ENCODE measurements at places on chromosomes 11 and 22. TPM values are rescaled to one million over a fixed set of nuclear protein-coding genes. Genes with fewer than 3 reads are reported as not detected.

PLAAT5 gene
- total RNA-seq: 1.8 TPM

DNA sequence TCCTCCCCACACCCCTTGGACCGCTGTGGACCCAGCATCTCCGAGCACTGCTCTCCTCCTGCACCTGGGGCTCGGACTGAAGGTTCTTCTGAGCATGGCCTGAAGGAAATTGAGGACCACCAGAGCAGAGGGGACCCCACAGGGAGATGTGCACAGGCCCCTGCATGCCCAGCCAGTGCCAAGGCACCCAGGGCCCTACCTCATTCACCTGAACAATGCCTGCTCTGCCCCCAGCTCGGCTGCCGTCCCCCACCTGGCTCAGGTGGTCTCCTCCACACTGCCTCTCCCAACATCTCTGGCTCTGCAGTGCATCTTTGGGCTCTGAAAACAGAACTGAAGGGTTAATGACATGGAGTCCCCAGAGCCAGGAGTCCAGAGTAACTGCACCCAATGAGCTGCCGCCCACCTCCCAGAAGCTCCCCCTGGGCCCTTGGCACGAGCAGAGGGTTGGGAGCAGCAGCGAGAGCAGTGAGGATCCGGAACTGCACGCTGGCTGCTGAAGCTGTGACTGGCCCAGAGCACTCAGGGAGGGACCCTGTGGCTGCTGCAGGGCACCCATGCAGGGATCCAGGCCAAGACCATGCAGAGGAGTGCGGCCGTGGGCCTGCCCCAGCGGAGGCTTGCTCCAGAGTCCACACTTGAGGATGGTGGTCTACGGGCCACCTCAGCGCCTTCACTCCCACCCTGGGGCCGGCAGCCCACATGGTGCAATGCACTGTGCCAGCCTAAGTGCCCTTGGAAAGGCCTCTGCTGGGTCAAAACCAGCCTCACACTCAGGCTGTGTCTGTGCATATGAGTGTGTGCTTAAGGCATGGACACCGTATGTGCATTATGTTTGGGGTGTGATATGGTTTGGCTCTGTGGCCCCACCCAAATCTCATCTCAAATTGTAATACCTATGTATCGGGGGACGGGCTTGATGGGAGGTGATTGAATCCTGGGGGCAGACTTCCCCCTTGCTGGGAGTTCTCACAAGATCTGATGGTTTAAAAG, 686.1 kb downstream of the TBC1D22A start:
- no peak for DNase-seq

GRCh38 chr11:70536051-70536877, 137.9 kb downstream of the CTTN start:
- no peak for DNase-seq

DNA sequence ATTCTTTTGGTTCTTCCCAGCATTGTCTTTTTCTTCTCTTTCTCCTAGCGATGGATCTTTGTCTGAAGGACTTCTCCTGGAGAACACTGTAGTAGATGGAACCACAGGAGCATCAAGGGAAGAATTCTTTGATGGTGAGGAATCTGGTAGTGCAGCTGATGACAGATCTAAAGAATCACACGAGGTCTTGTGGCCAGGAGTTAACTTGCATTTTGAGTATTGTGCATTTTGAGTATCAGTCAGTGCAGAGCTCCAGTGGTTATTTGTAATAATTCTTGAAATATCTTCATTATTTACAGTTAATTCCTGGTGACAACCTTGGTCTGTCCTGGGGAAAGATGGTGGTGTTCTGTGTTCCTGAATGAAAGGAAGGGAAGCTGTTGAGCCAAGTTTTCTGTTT, 14.5 kb upstream of the POGLUT3 start:
- DNase-seq: no peak

- DNase-seq: no peak
Measured at GRCh38 chr11:32279672-32280071, 155.7 kb downstream of the WT1 start.

OR8A1 gene
- total RNA-seq: not detected

VWCE gene
- total RNA-seq: 0.94 TPM

LRRN4CL gene
- total RNA-seq: not detected

DNA sequence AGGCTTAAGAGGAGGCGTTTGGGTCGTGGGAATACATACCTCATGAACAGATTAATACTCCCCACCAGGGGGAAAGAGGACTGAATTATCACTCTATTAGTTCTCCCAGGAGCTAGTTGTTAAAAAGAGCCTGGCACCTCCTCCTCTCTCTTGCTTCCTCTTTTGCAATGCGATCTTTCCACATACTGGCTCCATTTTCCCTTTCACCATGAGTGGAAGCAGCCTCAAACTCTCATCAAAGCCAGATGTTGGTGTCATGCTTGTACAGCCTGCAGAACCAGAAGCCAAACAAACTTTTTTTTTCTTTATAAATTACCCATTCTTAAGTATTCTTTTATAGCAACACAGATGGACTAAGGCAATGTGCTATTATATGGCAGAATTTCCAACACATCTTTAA, 258.5 kb downstream of the FAM76B start:
- DNase-seq: no peak

SYT12 gene
- not detected for total RNA-seq

MS4A6A gene
- total RNA-seq: 1.3 TPM

PHOX2A gene
- total RNA-seq: not detected

OVOL1 gene
- not detected for total RNA-seq

DNA sequence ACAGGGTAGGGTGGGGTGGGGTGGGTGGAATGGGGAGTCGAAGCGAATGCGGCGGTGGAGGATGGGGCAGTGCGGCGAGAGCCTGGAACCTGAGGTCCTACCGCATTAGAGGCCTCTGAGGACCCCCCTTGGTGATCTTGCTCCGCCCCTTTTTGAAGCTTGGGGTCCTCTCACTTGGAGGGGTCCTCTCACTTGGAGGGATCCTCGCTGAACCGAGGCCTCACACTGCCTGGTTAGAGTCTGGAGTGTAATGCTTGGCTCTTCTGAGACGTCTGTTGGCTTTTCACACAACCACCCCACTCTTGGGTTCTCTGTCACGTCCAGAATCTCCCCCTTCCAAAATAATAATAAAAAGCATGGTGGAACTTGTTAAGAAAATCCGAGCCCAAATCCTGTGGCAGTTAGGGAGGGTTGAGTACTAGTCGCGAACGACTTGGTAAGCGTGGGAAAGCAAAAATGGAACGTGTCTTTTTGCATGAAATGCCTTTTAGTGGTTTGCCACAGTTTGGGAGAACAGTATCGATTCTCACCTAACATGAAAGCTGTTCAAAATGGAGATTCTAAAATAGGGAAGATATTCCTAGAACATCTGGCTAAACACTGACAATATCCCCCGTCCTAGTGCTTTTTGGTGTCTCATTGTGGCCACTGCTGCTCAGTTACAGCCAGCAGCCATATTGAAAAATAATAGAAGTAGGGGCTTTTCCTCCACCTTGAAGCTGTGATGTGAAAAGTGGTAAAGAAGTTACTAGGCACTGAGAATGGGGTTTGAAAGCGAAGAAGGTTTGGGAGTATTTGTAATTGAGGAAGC, 822 bp downstream of the RBX1 start:
- DNase-seq: peak; percentile 36

KCNJ5 gene
- not detected for total RNA-seq

CHST1 gene
- total RNA-seq: 0.47 TPM

DNA sequence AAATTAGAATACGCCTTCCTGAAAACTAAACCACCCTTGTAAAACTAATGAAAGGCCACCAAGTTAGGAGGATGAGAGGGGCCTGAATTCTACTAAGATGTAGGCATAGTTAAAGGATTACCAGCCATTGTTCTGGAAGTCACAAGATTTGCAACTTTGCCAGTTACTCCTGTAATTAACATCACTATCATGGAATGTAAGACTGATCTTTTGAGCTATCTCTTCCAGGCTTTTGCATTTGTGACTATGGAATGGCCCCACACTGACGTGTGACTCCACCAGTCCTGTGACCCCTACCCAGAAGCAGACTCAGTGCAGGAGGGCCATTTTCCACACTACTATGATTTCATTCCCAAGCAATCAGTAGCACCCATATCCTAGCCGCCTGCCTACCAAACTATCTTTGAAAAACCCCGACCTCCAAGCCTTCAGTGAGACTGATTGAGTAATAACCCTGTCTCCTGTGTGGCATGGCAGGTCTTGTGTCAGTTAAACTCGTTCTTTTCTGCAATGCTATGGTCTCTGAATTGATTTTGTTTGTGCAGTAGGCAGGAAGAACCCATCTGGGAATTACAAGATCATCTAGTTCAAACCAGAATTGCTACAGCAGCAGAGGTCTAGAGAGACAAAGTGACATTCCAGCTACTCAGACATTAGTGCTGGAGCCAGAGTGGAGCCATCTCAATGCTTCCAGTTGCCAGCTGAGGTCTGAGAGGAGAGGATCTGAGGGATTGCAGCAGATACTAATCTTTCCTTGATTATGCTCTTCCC, 1.9 kb upstream of the CTSF start:
- DNase-seq: no peak

ACCS gene
- 77.9 TPM for total RNA-seq

DNA sequence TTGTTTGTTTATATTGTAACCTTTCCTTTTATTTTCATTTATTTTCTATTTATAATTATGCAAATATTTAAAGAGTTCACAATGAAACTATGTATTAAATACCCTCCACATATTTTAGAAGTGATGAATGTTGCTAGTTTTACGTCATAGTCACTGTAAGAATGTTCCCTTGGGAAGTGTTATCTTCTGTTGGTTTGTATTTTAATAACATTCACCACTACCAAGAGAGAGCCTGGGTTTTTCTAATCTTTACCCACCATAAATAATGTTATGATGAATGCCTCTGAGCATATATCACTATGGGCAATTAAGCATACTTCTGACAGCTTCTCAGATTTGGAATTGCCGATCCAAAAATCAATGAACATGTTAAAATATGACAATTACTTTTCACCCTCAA, 80.7 kb downstream of the GGT1 start:
- DNase-seq: no peak

- DNase-seq: no peak
Measured at GRCh38 chr11:77377734-77378133, 76.2 kb upstream of the GDPD4 start.

GRCh38 chr11:120308081-120308480, 17.0 kb upstream of the TLCD5 start:
- no peak for DNase-seq

- no peak for DNase-seq
Measured at GRCh38 chr11:22984045-22984444, 123.8 kb upstream of the CCDC179 start.

GRCh38 chr11:128981254-128981653, 38.6 kb upstream of the TP53AIP1 start:
- no peak for DNase-seq

GRCh38 chr11:3913921-3914320, 58.5 kb downstream of the STIM1 start:
- no peak for DNase-seq

GRCh38 chr11:112025707-112026106, 499 bp downstream of the DLAT start:
- no peak for DNase-seq

DEFB131B gene
- not detected for total RNA-seq

GRCh38 chr22:26642465-26643417, 14.6 kb upstream of the MIAT start:
- DNase-seq: peak; percentile 48

- DNase-seq: no peak
Measured at GRCh38 chr22:42972649-42973535, 42.1 kb downstream of the PACSIN2 start.

TRIM51 gene
- not detected for total RNA-seq

ACRV1 gene
- total RNA-seq: not detected

- DNase-seq: no peak
Measured at GRCh38 chr11:26188554-26188953, 143.4 kb upstream of the ANO3 start.

MMP3 gene
- total RNA-seq: not detected

PTPMT1 gene
- total RNA-seq: 19.5 TPM

DNA sequence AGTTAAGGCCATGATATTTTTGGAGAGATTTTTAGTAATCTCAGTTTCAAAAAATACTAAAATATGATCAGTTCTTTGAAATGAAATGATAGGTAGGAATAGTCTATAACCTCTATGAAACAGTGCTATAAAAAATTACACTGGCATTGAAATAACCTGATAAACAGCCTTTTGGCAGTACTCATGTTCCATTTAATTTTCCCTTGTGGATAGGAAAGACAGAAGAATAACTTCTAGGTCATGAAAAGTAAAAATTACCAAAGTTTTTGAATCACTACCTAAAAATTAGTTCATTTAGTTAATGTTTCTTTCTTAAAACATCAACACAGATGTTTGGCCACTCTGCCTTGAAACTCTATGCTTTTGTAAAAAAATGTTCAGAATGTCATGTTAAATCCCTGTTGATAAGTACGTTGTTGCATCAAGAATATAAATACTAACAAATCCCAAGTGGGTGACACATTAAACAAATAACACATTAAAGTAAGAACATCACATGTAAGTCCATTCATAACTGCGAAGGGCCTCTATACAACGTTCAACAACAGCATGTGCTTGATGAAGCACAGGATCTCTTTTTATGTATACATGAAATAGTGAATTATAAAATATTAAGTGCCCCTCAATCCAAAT, 290.2 kb downstream of the SWAP70 start:
- DNase-seq: no peak

RFPL1 gene
- not detected for total RNA-seq

GRCh38 chr22:36104435-36104834, 56.1 kb downstream of the APOL3 start:
- no peak for DNase-seq

- no peak for DNase-seq
Measured at GRCh38 chr22:30004694-30005093, 75.6 kb upstream of the HORMAD2 start.

- DNase-seq: no peak
Measured at GRCh38 chr11:33861386-33861785, 30.5 kb downstream of the LMO2 start.

- no peak for DNase-seq
Measured at GRCh38 chr11:34637303-34637702, 16.4 kb downstream of the EHF start.

DNA sequence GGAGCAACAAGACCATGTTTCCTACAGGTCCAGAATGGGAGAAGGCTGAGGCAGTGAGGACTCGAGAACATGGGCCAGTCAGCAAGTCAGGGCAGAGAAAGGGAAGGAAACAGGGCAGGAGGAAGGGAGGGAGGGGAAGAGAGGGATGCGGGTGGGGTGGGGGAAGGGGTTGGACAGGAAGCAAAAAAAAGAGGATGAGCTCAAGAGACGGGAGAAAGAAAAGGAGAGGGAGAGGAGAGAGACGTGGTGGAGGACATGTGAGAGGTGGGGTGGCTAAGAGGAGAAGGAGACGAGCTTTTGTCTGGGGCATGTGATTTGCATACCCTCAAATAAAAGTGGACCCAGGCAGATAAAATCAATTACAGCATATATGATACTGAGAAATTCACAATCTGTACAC, 389.5 kb upstream of the B3GAT1 start:
- no peak for DNase-seq

OR10G7 gene
- total RNA-seq: not detected

All from CD4-positive, CD25-positive, alpha-beta regulatory T cell (primary cell).